Kidney (tissue), 22 donors: ENCODE measurements at places on chromosomes 3 and 15. TPM values are rescaled to one million over a fixed set of nuclear protein-coding genes. Genes with fewer than 3 reads are reported as not detected.

Gene TNFAIP8L3
- total RNA-seq: 8.9 TPM

Gene PP2D1
- total RNA-seq: not detected

Gene GAP43
- total RNA-seq: 0.19 TPM

Gene SMCO1
- total RNA-seq: not detected

Gene TRH
- not detected for total RNA-seq

Gene C3orf33
- total RNA-seq: 6.0 TPM

DNA sequence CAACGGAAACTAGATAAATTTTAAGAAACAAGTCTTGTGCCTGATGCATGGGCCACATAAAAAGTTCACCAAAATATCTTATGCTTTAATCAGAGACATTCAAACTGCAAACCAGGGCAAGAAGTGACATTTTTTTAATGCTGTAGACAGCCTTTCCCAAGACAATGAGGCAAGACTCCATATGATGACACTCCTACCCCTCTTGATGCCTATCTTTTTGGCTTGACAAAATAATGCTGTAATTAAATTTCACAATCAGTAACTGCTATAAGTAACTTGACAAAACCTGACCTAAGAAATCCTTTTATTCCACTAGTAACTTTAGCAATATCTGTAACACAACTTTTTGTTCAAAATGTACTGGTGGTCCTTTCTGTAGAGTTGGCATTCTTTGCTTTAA lies 48.7 kb downstream of the ECT2 start:
- no peak overlapping the region for H3K4me3 ChIP-seq
- H3K27ac ChIP-seq: no peak overlapping the region
- no peaks in the 10 kb centered on the region for H3K27me3 ChIP-seq
- peaks cover 1% of the 10 kb centered on the region for H3K36me3 ChIP-seq
- H3K4me1 ChIP-seq: no peaks in the 10 kb centered on the region

DNA sequence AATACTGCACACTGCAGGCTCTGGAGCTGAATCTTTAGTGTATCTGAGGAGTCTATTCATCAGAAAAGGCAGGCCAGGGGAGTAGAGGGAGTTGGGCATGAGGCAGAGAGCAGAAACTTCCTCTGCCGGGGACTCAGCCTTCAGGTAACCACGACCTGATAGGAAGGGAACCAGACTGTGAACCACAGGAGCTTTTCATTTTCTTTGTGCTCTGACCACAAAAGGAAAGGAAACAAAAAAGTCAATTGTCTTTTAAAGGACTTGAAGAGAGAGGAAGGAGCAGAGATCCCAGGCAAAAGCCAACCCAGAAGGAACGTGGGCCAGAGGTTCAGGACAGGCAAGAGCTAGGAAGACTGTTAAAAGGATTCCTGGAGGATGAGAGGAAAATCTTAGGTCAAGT lies 573.3 kb downstream of the EPHB1 start:
- DNase-seq: no peak
- H3K4me1 ChIP-seq: peaks cover 13% of the 10 kb centered on the region
- H3K36me3 ChIP-seq: no peaks in the 10 kb centered on the region
- no peaks in the 10 kb centered on the region for H3K27me3 ChIP-seq

- H3K27me3 ChIP-seq: no peaks in the 10 kb centered on the region
- no peaks in the 10 kb centered on the region for H3K4me1 ChIP-seq
- H3K27ac ChIP-seq: no peak overlapping the region
- no peaks in the 10 kb centered on the region for H3K36me3 ChIP-seq
- DNase-seq: no peak
Observed at GRCh38 chr15:77393471-77393840, 26.4 kb downstream of the PEAK1 start.

GRCh38 chr15:64844576-64845145 lies 2.9 kb downstream of the PLEKHO2 start:
- peak overlapping the region; percentile 71 for H3K27ac ChIP-seq
- H3K4me1 ChIP-seq: peaks cover 23% of the 10 kb centered on the region
- DNase-seq: no peak

DNA sequence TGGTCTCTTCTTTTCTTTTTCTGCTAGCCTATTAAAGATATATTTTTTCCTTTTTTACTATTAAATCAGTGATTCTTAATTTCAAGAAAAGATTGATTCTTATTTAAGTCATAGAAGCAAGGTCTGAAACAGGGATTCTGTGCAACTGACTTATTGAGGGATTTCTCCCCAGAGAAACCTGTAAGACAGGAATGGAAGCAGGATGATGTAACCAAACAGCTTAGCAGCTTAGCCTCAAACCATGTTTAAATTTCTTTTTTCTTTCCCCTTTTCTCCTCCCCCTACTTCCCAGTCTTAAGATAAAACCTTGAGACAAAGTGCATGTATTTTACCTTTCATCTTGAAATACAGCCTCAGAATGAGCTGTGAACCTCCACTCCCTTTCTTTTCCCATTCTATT lies 322.8 kb downstream of the NEK10 start:
- no peak for DNase-seq
- no peaks in the 10 kb centered on the region for H3K4me1 ChIP-seq
- H3K27me3 ChIP-seq: no peaks in the 10 kb centered on the region
- H3K27ac ChIP-seq: no peak overlapping the region
- no peak overlapping the region for H3K4me3 ChIP-seq

DNA sequence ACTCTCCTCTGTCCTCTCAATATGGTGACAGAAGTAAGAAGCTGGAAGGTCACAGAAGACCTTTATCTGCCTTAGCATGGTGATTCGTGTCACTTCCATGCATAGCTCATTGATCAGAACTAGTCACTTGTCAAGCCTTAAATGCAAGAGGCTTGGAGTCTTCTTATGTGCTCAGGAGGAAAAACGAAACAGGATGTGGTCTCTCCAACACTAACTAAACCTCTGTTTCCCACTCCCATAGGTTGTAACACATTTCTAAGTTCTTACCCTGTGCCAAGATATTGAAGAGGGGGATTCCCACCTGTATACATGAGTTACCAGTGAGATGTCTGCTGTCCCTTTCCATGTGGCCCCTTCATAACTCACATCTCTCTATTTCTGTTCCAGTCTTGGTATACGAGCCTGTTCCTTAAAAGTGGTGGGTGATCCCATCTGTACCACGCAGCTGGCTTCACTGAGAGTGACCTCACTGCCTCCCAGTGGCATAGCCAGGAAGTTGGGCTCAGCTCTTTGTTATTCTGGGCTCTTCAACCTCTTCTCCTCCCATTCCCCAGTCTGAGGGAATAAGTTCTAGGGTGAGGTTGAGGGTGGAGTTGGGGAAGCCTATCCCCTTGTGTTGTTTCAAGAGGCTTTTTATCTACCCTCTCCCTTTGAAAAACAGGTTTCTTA lies 203.2 kb upstream of the PPP2R3A start:
- no peaks in the 10 kb centered on the region for H3K36me3 ChIP-seq
- no peak overlapping the region for H3K4me3 ChIP-seq
- H3K27ac ChIP-seq: no peak overlapping the region
- H3K27me3 ChIP-seq: no peaks in the 10 kb centered on the region
- no peak for DNase-seq

DNA sequence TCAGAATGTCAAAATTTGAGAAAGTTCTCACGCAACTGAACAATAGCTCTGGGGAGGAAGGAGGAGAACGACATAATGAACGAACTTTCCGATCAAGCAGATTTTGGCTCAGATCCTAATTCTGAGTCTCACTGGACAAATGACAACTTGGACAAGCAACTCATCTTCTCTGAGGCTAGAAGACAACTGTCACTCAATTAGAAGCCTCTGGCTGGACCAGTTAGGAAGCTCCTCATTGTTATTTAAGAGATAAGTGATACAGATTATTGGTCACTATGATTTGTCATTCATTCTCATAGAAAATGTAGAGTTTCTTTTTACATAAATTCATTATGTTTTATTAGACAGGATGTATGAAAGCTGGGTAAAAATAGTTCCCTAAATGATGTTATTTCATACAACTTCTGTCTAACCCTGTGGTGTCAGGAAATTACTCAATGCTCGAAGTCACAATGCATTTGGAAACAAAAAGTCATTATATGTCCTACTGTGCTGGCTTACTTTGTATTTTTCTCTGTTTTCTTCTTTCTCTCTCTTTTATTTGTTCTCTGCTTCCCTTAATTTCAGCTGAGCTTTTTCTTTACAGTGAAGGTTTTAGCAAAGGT lies 11.0 kb upstream of the C3orf49 start:
- no peak overlapping the region for H3K27ac ChIP-seq
- no peaks in the 10 kb centered on the region for H3K4me1 ChIP-seq
- no peak for DNase-seq
- H3K27me3 ChIP-seq: no peaks in the 10 kb centered on the region
- H3K36me3 ChIP-seq: no peaks in the 10 kb centered on the region

- H3K4me3 ChIP-seq: no peak overlapping the region
- no peaks in the 10 kb centered on the region for H3K4me1 ChIP-seq
- no peak for DNase-seq
- H3K27ac ChIP-seq: no peak overlapping the region
Observed at GRCh38 chr15:82890338-82890994, 62.1 kb downstream of the HOMER2 start.

DNA sequence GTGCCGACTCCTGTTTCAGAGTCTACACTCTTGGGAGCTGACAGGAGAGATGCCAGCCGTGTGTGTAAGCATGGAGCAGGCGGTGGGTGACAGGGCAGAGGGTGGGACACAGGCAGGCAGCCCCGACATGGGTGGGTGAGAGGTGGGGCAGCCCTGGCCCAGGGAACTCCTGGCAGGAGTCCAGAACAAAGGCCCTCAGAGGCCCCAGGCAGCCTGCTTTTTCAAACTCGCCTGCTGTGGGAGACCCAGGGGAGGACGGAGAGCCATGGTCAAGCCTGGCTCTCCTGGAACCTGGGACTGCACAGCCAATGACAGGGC lies 29.3 kb upstream of the SLC41A3 start:
- no peak overlapping the region for H3K4me3 ChIP-seq
- no peak overlapping the region for H3K27ac ChIP-seq
- DNase-seq: peak; percentile 34
- no peaks in the 10 kb centered on the region for H3K4me1 ChIP-seq

- H3K4me3 ChIP-seq: no peak overlapping the region
- H3K27me3 ChIP-seq: no peaks in the 10 kb centered on the region
Observed at GRCh38 chr15:54481819-54482218, 503.6 kb downstream of the UNC13C start.

- no peak overlapping the region for H3K4me3 ChIP-seq
- H3K27ac ChIP-seq: no peak overlapping the region
- DNase-seq: no peak
- H3K36me3 ChIP-seq: no peaks in the 10 kb centered on the region
Observed at GRCh38 chr3:61796911-61797310, 235.5 kb downstream of the PTPRG start.
